Psoas muscle (tissue), 8 donors: ENCODE measurements at places on chromosomes 2 and 18. TPM values are rescaled to one million over a fixed set of nuclear protein-coding genes. Genes with fewer than 3 reads are reported as not detected.
A peak's percentile ranks its signal among the peaks of the same experiment; 100 is the strongest.

Gene CASP10
- total RNA-seq, result 2.3 TPM

DNA sequence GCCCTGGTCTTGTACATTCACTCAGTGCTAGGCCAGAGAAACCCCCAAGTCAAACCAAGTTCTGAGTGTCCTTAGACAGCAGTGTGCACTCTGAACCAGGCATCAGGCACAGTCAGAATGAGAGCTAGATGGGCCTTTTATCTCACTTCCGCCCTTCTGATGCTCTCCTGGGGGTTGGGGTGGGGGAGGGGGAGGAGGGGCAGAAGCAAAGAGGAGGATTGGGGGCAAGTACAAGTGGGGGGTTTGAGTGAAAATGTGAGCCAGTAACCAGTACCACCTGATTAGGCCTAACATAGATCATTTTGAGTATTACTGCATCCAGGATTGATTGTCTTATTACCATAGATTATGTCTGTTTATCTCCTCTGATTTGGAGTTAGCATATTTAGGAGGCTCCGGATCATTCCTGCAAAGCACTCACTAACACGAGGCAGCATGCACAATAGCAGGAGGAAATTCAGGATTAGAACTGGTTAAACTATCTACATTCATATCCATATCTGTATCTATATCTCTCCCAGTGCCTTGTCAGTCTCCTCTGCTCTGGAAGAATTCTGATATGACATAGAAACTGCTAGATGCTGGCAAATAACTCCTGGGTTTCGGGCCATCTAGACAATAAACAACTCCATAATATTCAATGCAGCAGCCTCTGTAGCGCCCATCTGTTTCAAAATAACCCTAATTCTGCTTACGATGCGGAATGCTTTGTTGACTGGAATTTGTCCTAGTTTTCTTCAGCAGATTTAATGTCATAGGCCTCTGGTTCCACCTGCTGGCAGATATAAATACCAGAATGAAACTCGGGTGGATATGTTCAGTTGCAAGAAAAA, 149.1 kb downstream of the RHBDD1 start:
- peaks cover 10% of the 10 kb centered on the region for H3K4me1 ChIP-seq
- H3K27me3 ChIP-seq, result no peaks in the 10 kb centered on the region
- H3K27ac ChIP-seq, result peak overlapping the region; percentile 27
- no peak for DNase-seq
- H3K36me3 ChIP-seq, result no peaks in the 10 kb centered on the region

Gene DOCK10
- total RNA-seq, result 2.3 TPM

- H3K4me3 ChIP-seq, result no peak overlapping the region
- H3K4me1 ChIP-seq, result peaks cover 5% of the 10 kb centered on the region
- no peak overlapping the region for H3K27ac ChIP-seq
- no peaks in the 10 kb centered on the region for H3K36me3 ChIP-seq
- DNase-seq, result no peak
- H3K27me3 ChIP-seq, result no peaks in the 10 kb centered on the region
Observed at GRCh38 chr2:9815076-9815475, 28.2 kb upstream of the TAF1B start.

DNA sequence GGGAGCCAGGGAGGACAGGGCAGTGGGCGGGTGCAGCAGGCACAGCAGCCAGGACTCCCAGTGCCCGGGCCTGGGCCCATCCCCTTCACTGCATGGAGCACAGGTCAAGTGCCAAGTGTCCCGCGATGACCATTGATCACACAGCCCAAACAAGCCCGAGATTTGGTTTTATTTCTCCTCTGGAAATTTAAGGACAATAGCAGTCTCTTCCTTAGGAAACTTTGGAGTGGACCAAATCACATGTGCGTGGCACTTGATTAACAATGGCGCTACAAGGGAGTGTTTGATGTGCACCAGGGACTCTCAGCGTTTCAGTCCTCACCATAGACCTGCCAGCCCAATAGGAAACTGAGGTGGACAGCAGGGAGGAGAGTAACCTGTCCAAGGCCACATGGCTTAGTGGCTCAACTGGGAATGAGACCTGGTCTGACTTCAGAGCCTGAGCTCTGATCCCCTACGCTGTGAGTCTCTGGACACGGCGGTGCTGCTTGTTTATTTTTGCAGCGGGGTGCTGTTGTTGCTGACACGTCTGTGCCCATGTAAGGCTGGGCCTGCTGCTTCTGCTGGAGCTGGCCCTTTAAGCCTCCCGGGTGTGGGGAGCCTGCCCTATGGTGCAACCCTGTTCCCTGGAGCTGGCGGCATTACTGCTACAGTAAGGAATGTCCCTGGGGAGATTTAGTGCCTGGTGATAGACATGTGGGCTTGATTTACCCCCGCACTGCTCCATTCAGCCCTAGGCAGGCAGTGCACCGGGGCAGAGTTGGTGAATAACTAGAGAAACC, 194.2 kb downstream of the INHBB start:
- H3K27ac ChIP-seq, result peak overlapping the region; percentile 90
- H3K4me1 ChIP-seq, result peaks cover 49% of the 10 kb centered on the region
